NCI-H526 (cell line): ENCODE measurements at places on chromosomes 7 and 10.

- DNase-seq: no peak
Observed at GRCh38 chr10:21135023-21135931, 238.2 kb upstream of the NEBL start.

- DNase-seq: no peak
Observed at GRCh38 chr10:36256948-36257356, 614.9 kb upstream of the FZD8 start.

DNA sequence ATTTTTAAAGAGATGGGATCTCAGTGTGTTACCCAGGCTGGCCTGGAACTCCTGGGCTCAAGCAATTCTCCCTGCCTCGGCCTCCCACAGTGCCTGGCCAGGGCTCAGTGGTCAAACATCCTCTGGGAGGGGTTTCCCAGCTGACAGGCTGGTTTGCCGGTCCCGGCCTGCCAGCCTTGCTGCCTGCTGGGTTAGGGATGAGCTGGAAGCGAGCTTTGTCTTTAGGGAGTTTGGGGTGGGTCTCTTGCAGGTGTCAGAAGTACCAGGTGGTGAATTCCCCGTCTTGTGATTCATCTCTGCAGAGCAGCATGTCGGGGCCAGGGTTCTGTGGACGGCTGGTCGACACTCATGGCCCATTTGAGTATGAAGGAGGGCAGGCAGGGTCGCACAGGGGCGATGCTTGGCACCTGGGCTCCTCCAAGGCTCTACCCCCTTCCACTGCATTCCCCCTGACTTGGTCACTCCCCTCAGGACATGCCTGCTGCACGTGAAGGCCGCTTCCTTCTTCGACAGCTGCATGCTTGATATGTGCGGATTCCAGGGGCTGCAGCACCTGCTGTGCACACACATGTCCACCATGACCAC lies 30.3 kb downstream of the ZAN start:
- no peak for DNase-seq

- peak; percentile 94 for DNase-seq
Observed at GRCh38 chr10:114043532-114044246, at the start of gene ADRB1. TSS of gene ADRB1 (plus strand) at chr10:114043866. CDS start at chr10:114044133, 267 bp downstream.

- DNase-seq: no peak
Observed at GRCh38 chr10:36416513-36416912, 708.9 kb upstream of the ANKRD30A start.

GRCh38 chr7:108613147-108613948 lies 43.7 kb downstream of the DNAJB9 start:
- DNase-seq: peak; percentile 32

- DNase-seq: no peak
Observed at GRCh38 chr10:97355571-97355975, 21.0 kb upstream of the FRAT2 start.

DNA sequence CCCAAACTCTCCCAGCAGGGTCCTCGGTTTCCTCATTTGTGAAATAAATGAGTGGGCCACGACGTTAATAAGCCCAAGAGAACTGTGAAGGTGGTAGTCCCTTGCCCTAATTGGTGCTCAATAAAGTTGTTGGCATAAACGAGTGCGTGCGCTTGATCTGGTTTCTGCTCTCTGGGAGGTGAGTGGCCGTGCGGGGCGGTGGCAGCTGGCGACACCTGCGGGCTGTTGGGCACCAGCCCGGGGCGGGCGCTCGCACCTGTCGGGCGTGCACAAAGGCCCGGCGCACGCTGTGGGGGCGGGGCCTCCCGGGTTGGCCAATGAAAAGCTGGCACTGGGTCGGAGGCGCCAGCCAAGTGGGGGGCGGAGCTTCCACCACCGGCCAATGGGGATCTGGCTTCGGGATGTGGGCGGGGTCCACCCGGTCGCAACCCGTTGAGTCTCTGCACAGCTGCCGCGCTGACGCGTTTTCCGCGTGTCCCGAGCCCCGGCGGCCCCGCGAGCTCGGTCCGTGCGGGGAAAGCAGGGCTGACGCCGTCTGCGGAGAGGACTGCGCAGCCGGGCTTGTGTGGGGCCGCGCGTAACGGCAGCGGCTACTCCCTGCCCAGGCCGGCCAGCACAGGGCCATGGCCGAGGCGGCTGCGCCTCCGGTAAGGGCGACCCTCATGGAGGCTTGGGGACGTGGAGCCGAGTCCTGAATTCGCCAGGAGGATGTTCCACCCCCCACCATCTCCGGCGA lies 23.0 kb downstream of the ZNF783 start:
- DNase-seq: peak; percentile 99

DNA sequence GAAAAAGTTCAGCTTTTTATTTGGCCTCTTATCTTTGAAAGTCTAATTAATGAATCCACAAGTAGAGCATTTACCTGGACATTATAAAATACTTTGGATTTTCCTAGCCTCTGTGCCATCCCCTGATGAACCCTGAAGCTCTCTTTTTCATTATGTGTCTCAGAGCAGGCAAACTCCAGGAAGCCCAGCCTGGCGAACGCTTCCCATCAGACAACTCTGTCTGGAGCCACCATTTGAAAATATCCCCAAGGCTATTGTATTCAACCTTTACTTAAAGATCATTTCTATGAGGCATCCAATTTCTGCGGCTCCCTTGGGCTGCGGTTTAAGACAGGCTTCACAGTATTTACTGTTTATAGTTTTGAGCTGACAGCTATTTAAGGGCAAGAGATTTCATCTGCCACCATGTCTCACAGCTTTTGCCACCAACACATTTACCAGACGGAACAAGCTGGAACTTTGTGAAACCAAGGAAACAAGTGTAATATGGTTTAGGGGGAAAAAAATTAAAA lies 257.2 kb upstream of the GLI3 start:
- DNase-seq: no peak

- no peak for DNase-seq
Observed at GRCh38 chr10:126576336-126576735, 94.2 kb downstream of the C10orf90 start.

DNA sequence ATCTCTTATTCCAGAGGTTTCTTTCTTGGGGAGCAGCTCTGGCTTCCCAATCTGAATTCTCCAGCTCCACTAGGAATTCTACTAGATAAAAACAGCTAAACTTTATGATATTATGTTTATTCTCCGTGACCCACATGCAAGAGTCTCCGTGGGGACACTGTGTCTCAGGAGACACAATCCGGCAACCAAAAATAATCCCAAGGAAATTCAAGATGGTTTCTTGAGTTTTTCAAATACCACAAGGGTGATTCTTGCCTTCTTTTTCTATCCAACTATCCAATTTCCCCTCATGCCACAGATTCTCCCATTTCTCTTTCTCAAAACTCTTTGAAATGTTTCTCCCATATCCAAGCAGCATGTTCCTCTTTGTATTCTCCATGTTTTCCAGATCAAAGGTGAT lies 103.1 kb downstream of the FAS start:
- DNase-seq: no peak

GRCh38 chr7:91957823-91958222 lies 17.2 kb downstream of the AKAP9 start:
- DNase-seq: no peak

DNA sequence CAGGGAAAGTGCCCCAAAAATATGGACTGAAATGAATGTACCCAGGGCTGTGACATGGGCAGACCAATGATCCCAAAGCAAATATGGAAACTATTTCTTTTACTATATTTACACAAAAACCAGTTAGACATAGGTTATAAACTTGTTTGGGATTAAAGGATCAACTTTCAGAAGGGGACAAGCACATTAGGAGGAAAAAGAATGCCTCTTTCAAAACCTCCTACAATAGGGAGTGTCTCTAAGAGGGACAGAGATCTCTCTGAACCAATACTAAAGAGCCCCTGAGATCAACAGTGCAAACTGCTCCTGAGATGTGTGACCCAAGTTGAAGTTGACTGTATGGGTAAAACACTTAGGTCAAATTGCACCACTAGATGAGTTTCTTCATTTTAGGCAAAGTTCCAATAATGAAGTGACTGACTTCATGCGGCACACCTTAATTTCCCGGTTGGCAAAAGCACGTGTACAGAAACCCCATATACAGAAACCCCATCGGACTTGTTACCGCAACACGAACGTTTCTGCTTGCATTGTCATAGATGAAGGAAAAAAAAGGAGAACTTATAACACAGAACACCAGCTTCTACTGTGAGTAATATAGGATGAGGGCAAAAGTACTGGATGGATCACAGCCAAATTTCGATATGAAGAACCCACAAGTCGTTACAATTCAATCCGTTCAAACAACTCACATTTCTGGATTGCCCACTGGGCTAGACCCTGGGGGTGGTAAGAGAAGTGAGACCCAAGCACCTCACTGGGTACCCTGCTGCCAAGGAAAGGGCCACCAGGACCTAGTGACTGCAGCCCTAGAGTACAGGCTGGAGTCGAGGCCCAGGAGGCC lies 4.3 kb downstream of the SVIL start:
- no peak for DNase-seq

DNA sequence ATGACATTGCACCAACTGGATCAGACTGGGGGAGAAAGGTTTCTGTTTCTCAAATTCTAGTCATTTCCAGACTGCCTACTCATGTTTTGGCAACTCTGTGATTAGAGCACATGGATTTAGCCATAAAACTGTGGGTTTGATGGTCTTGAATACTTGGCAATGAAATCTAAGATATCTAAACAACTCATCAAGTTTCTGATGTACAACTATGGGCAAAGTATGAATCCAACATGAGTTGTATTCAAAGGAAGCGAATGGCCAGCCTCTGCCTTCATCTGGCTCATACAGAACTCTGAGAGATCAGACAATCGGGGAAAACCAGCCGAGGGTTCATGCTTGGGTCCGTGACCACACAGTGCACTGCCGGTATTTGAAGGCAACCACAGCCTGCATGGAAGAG lies 144.3 kb downstream of the ADAM12 start:
- DNase-seq: no peak

DNA sequence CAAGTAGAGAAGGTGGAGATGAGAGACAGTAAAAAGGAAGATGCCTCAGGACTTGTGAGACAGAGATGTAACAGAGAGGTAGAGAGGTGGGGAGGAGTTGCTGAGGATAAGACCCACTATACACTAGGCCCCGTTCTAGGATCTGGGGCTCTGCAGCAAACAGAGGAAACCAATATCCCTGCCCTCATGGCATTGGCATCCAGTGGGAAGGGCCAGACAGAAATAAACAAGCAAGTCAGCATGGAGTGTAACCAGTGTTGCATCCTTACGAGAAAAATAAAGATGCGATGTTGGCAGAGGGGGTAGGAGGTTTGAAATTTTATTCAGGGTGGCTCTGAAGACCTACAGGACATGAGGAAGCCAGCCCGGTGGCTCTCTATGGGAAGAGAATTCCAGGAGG lies 22.0 kb upstream of the EEPD1 start:
- DNase-seq: no peak

- no peak for DNase-seq
Observed at GRCh38 chr7:904847-905246, 28.5 kb downstream of the GET4 start.

DNA sequence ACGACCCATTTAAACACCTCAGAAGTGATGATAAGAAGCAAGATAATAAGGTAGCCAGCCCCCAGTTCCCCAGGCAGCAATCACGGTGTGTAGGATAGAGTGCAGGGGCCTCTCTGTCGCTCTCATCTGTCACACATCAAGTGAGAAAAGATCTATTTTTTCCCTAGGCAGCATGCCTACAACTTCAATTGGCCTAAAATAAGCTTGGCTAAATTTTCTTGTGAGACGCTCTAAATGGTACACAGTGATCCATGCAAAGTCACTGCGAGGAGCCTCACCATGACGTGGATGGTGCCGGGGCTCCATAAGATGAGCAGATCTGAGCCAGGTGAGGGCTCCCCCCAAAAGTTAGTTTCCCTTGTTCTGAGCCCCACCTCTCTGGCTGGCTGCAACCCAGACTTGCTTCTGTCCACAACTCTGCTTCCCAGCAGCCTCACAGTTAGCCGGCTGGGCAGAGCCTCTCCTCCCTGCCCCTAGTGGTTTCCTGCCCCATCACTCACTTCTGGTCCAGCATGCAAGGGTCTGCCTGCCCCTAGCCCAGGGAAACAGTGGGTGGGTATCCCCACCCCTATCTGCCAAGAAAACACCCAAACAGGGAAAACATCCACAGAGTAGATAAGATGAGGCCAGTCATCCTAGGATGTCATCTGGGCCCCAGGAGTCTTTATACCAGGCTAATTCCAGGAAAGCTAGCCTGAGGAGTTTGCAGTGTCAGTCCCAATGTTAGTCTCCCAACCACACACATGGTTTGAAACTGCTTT lies 342.1 kb downstream of the GRID1 start:
- no peak for DNase-seq

DNA sequence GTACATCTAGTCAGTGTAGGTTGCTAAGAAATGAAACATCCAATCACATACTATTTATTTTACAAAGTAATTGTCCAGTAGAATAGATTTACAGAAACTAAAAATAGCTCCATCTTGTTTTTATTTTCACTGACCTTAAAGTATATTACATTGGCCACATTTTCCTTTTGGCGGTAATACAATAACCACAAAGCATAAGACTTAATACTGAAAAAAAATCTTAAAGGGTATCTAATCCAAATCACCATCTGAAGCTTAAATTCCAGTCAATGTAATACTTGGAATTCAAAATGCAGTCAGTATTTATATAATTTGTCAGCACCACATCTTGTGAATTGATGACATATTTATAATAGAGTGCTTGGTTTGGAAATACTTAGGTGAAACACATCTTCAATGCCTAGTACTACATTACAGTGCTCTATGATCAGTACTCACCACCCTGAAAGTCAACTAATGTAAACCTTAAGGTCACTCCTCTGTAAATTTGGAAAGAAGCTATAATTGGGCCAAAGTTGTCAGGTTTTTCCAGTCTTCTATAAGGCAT lies 8.9 kb downstream of the ANKMY2 start:
- no peak for DNase-seq

DNA sequence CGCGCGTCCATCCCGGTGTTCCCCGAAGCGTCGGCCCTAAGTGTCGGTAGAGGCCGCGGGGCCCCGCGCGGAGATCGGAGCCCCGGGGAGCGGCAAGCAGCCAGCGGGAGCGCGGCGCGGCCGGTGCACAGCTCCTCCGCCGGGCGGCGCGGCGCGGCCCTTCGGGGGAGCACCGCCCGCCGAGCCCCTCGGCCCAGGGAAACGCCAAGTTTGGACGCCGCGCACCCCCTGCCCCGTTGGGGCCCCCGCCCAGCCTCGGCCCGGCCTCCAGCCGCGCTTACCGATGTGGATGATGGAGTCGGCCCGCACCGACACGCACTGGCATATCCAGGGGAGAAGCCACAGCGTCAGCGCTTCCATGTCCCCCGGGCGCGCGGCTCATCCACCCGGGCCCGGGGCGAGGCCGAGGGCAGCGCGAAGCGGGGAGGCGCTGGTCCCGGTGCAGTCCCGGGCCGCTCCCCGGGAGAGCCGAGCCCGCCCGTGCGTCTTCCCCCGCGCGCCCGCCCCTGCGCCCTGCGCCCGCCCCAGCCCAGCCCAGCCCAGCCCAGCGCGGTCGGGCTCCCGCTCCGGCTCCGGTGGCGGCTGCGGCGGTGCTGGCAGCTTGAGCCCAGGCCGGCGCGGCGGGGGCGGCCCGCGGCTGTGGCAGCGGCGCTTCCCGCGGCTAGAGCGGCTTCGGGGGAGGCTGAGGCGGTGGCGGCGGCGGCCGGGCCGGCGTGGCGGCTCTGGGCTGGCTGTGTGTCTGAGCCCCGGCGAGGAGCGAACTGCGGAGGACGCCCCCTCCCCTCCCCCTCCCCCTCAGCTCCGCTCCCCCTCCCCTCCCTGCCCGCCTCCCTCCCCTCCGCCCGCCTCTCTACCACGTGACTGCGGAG lies at the start of gene GRID1:
GRID1 (minus strand) TSS at position 763 of the 869 bp plus-strand sequence.
- no peak for DNase-seq
